Right renal cortex interstitium (tissue), 3 donors: ENCODE measurements at places on chromosomes 1 and 21. TPM values are rescaled to one million over a fixed set of nuclear protein-coding genes. Genes with fewer than 3 reads are reported as not detected.

GRCh38 chr1:5973771-5974170 lies 18.5 kb downstream of the NPHP4 start:
- no peak for DNase-seq

GRCh38 chr1:6477039-6477820 lies 11.3 kb upstream of the TNFRSF25 start:
- DNase-seq, result no peak

- DNase-seq, result no peak
Measured at GRCh38 chr1:26159743-26160039, 812 bp downstream of the FAM110D start.

GRCh38 chr1:33008051-33008914 lies 28.4 kb downstream of the AK2 start:
- DNase-seq, result no peak

GRCh38 chr21:28144653-28145052 lies 848.0 kb downstream of the LTN1 start:
- DNase-seq, result no peak

DNA sequence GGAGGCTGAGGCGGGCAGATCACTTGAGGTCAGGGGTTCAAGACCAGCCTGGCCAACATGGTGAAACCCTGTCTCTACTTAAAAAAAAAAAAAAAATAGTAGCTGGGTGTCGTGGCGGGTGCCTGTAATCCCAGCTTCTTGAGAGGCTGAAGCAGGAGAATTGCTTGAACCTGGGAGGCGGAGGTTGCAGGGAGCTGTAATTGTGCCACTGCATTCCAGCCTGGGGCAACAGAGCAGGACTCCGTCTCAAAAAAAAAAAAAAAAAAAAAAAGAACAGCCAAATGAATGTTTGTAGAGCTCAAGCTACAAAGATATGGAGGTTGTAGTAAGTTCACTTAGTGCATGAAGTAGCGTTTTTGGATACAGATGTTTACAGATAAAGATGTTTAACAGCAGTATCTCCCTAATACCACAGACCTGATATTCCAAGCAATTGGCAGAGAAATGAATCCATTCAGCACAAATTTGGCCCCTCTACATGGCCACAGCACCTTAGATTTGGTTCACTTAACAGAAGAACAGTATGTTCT lies 49.5 kb upstream of the IPO9 start:
- no peak for DNase-seq

CSTB gene
- 47.1 TPM for polyA plus RNA-seq

VWA1 gene
- 39.8 TPM for polyA plus RNA-seq

TIE1 gene
- 51.4 TPM for polyA plus RNA-seq

FAM78B gene
- polyA plus RNA-seq, result 0.83 TPM

DCDC2B gene
- 0.62 TPM for polyA plus RNA-seq

RGL1 gene
- polyA plus RNA-seq, result 51.9 TPM
